ENCODE measurements at places on chromosomes 5 and 9. TPM values are rescaled to one million over a fixed set of nuclear protein-coding genes. Genes with fewer than 3 reads are reported as not detected.

DNA sequence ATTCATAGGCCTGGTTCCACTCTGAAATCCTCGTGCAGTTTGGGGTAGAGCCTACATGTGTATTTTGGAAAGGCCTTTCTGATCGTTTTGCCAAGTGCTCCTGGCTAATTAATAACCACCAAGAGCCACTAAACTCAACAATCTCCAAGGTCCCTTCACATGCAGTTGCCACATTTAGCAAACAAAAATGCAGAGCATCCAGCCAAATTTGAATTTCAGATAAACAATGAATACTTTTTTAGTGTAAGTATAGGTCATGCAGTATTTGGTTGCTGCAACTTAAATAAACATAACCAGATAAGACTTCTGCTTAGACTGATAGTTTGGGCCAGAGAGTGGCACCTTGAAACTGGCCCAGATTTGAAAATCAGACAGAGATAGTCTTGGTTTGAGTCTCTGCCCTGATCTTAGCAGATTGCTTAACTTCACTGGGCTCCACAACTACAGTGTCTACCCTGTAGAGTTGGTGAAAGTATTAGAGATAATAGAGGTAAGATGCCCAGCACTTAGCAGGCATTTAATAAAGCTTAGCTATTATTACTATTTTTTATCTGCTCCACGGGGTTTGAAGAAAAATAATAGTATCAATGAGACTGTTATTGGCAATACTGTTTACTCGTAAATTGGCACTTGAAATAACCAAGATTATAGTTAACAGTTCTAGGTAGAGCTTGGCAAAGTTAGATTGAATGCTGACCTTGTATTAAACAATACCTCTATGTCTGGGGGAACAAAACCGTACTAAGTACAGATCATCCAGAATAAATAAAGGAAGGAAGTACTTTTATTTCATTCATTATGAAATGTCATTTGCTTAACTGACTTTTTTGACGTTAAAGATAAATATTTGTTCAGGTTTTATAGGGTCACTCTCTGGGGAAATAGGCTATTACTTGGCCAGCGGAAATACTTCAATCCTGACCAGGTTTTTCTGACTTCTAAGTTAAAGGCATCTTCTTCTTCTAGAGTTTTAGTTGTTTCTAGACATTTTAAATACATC lies 274.8 kb downstream of the DOCK8 start:
- no peaks in the 10 kb centered on the region for H3K27me3 ChIP-seq
- no peak overlapping the region for H3K4me3 ChIP-seq
- DNase-seq, result no peak
- H3K4me1 ChIP-seq, result no peaks in the 10 kb centered on the region

The PPP2R2B gene
- 0.85 TPM for total RNA-seq

DNA sequence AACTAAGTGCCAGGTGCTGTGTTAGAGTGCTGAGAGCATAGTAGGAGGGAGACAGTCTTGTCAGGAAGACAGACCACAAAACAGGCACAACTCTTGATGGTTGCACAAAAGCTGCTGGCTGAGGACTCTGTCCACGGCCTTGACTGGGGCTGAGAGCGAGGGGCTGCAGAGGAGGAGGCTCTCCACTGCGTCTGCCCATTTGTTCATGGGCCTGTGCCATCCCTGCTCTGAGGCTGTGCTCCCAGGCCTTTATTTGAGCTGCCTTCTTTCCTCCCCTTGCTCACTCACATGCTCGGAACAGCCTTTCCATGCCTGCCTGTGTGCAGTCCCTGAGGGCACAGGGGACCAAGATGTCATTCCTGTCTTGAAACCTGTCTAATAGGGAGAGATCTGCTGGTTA lies 147.8 kb downstream of the CACNA1B start:
- no peak overlapping the region for H3K27ac ChIP-seq
- DNase-seq, result no peak
- H3K4me1 ChIP-seq, result no peaks in the 10 kb centered on the region
- no peaks in the 10 kb centered on the region for H3K36me3 ChIP-seq

DNA sequence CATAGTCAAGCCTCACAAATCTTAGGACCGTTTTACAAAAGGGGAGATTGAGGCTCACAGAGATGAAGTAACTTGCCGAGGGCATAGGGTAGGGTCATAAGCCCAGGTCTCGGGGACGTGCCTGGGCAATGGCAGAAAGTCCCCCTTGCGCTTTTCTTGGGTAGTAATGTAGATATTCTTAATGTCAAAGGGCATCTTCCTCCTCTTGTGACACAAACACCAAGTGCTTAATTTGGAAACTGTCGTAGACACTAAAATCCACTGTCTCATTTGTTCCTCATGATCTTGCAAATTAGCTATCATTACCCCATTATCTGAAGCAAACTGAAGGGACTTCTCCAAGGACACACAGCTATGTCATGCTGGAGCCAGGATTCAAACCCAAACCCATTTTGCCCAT lies 180.8 kb downstream of the GAS1 start:
- peaks cover 5% of the 10 kb centered on the region for H3K27me3 ChIP-seq

GRCh38 chr9:131523451-131524435 lies 7.3 kb downstream of the UCK1 start:
- DNase-seq, result no peak
- peaks cover 38% of the 10 kb centered on the region for H3K36me3 ChIP-seq
- H3K27ac ChIP-seq, result no peak overlapping the region
- H3K27me3 ChIP-seq, result no peaks in the 10 kb centered on the region
- no peak overlapping the region for H3K4me3 ChIP-seq
- H3K4me1 ChIP-seq, result peaks cover 7% of the 10 kb centered on the region

DNA sequence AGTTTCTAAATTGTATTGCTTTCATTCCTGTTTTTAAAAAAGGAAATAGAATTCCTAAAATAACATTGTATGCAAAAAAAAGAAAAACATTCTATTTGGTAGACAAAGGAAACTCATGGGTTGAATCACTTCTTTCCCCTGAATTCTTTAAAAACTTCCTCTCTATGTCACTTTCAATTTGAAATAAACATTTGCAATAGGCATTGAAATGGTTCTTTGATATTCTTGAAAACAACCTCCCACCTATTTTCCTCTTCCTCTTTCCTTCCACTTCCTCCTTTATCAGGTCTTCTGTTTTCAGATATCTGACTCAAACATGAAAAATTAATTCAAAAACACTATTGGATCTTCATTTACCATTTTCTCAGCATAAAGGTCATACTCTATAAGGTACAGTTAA lies 442.0 kb upstream of the MEF2C start:
- peaks cover 3% of the 10 kb centered on the region for H3K4me1 ChIP-seq
- H3K4me3 ChIP-seq, result no peak overlapping the region
- no peak overlapping the region for H3K27ac ChIP-seq
- no peak for DNase-seq
- H3K27me3 ChIP-seq, result no peaks in the 10 kb centered on the region

The FYB1 gene
- total RNA-seq, result 109 TPM

The ABLIM3 gene
- not detected for total RNA-seq

GRCh38 chr9:21708260-21708711 lies 94.2 kb upstream of the MTAP start:
- H3K27ac ChIP-seq, result no peak overlapping the region
- H3K36me3 ChIP-seq, result no peaks in the 10 kb centered on the region
- no peak overlapping the region for H3K4me3 ChIP-seq
- H3K27me3 ChIP-seq, result peaks cover 2% of the 10 kb centered on the region

- H3K27ac ChIP-seq, result no peak overlapping the region
- no peak overlapping the region for H3K4me3 ChIP-seq
- DNase-seq, result no peak
- peaks cover 20% of the 10 kb centered on the region for H3K27me3 ChIP-seq
Observed at GRCh38 chr9:6575324-6576034, 70.0 kb downstream of the GLDC start.

The BARX1 gene
- 1.8 TPM for total RNA-seq

The C9orf85 gene
- 10.2 TPM for total RNA-seq

DNA sequence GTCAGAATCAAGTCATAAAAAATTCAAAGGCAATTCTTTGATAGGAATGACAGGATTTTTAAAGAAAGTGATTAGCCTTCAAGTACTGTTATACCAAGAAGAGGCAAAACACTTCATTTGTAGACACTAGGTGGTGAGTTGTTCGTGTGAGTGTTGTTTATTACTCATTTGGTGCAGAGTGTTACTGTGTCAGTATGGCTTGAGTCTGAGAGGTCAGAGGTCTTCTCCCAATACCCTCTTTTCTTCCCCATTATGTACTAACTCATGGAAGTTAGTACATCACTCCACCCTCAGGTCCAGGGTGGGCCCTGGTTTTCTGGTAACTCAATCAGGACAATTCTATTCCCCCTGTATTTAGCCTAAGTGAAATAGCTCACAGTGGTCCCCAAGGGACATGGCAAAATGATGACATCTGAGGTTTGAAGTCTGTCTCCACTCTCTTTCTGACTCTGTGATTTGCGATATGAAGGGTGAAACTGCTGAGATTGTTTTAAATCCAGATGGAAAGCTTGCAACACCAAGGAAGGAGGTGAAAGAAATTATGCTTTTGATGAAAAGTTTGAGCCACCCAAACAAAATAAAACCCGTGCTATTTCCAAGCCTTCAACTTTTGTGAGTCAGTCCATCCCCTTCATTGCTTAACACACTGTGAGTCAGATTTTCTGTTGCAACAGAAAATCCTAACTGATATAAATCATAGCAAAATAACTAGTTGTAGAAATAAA lies 56.8 kb downstream of the NUDT12 start:
- H3K27me3 ChIP-seq, result peaks cover 18% of the 10 kb centered on the region
- no peak for DNase-seq
- H3K4me3 ChIP-seq, result no peak overlapping the region
- H3K36me3 ChIP-seq, result no peaks in the 10 kb centered on the region

DNA sequence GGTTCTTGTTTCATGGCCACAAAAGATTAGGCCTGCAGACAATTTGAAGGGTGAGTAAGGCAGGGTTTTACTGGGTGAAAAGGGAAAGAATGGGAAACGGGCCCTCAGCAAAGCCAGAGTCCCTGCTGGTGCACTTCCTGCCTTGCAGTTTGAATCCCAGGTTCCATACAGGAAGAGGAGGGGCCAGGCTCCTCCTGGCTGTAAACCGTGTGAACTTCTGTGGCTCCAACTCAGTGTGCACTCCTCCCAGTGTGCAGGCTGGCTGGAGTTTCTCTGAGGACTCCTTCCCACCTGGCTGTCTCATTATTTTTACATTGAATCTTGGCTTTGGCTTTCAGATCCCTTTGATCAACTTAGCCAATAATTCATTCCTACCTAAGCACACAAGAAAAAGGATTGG lies 367.1 kb upstream of the KLF4 start:
- H3K27ac ChIP-seq, result no peak overlapping the region
- no peaks in the 10 kb centered on the region for H3K36me3 ChIP-seq

DNA sequence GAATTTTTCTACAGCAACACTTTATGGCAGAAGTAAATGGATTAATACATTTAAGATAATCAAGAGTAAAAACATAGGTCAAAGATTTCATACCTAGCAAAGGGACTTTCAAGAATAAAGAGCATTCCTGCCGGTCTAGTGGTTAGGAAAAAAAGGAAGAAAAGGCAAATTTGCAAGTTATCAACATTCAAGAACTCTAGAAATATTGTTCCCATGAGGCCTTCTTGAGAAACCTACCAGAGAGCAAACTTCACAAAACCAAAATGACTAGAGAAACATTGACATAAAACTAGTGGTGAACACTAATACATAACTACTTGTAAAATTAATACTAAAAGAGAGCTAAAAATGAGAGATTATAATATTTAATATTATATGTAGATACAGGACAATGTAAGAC lies 320.2 kb upstream of the RGMB start:
- H3K36me3 ChIP-seq, result no peaks in the 10 kb centered on the region
- no peaks in the 10 kb centered on the region for H3K4me1 ChIP-seq
- DNase-seq, result no peak
- H3K27ac ChIP-seq, result no peak overlapping the region

DNA sequence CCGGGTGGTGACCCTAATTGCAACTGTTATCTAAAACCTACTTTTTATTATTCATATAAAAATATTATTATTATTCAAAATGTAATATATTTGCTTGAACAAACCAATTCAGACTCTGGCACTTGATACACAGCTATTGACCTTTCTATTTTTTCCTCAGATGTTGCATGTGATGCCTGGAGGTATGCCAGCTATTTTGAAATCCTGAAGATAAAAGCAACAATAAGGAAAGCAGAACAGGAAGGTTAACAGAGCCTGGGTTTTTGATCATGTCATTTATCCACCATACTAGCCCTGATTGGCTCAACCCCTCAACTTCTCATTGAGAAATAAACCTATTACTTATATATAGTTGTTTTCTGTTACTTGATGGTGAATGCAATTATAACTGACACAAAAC lies 340.9 kb upstream of the KIF2A start:
- H3K4me1 ChIP-seq, result no peaks in the 10 kb centered on the region
- DNase-seq, result no peak
- H3K27me3 ChIP-seq, result no peaks in the 10 kb centered on the region
- no peak overlapping the region for H3K4me3 ChIP-seq
- H3K27ac ChIP-seq, result no peak overlapping the region
- H3K36me3 ChIP-seq, result no peaks in the 10 kb centered on the region

GRCh38 chr5:55305345-55305744 lies 2.1 kb downstream of the DHX29 start:
- no peak overlapping the region for H3K4me3 ChIP-seq
- peaks cover 20% of the 10 kb centered on the region for H3K36me3 ChIP-seq
- H3K27me3 ChIP-seq, result no peaks in the 10 kb centered on the region

The RORB gene
- 0.05 TPM for total RNA-seq

The FCHSD1 gene
- 28.2 TPM for total RNA-seq

DNA sequence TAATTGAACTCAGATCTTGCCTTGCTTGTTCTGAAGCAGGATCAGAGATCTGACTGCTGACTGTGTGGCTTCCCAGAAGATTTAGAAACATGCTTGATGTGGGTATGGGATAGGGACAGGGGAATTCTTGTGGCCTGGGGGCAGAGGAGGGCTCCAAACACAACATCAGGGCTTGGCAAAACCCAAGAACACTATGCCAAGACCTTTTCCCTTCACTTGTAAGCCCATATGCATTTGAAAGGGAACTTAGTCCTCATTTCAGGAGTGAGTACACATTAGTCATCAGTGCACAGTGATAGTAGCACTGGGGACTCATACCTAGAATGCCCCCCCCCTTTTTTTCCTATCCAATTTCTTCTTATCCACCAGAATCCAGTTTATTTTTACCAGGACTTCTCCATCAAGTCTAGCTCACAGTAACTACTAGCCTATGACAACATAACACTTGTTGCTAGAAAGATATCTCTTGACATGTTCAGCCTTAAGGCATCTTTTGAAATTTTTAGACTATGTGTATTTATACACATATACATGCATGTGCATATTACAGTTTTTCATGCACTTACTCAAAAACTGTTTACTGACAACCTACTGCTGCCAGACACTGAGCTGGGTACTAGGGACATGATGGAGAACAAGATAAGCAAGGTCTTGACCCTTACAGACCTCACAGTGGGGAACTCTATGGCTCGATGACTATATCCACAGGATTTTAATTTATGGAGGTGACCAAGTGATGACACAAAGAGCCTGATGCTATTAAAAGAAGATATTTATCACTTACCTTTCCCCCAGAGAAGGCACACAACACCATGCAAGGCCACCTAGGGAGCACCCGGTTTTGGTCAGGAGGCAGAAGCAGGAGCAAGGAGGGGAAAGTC lies 158.3 kb upstream of the MAP3K1 start:
- H3K4me3 ChIP-seq, result no peak overlapping the region
- no peaks in the 10 kb centered on the region for H3K36me3 ChIP-seq
- DNase-seq, result no peak
- peaks cover 22% of the 10 kb centered on the region for H3K4me1 ChIP-seq
